Left hindlimb (tissue), 1 donor: ENCODE measurements at places on chromosomes 5 and 9.

DNA sequence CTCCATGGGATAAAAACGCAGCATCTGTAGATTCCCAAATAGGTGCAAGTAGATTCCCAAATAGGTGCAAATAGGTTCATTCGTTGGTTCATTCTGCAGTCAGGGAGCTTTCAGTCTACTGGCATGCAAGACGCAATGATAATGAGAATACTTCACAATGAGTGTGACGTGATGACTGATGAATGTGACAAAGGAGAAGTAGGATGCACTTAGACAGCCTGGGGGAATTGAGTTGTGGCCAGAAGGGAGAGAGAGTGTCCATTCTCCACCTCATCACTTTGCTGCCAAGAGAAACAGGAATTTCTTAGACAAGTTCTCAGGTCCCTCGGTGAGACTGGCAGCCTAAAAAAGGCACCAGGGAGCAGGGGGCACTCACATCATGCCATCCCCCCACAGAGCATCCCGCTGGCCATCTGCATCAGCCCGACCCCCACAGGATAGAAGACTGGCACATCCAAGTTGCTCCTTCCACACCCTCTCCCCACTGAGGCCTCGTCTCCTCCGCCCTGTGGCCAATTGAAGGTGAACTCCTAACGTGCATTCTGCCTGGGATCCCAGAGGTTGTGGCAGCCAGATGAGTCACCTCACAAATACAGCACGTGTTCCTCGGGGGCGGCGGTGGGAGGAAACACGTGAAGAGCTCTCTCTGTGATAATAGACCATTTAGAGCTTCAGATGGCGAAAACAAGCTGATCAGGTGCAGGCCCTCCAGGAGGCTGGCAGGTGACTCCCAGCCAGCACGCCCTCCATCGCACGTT is 19.9 kb upstream of the KCNIP1 start:
- no peak for DNase-seq

GRCh38 chr5:4553978-4554377 is 586.2 kb upstream of the ADAMTS16 start:
- DNase-seq, result no peak

GRCh38 chr5:141349917-141350619 is at the start of gene PCDHGB1:
PCDHGB1 (plus strand) TSS chr5:141350099; CDS start chr5:141350261, 162 bp downstream.
- DNase-seq, result no peak

DNA sequence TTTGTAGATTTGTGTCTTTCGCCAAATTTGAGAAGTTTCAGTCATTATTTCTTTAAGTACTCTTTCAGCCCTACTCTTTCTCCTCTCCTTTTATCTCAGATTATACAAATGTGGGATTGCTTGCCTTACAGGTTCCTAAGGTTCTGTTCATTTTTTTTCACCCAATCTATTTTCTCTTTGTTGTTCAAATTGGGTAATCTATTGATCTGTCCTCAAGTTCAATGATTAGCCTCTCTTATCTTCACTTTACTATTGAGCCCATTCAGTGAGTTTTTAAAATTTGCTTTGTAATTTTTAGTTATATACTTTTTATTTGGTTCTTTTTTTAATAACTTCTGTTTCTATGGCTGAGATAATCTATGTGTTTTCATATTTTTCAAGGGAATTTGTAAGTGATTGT is 282.1 kb downstream of the FER start:
- no peak for DNase-seq

- DNase-seq, result no peak
Observed at GRCh38 chr9:113228130-113228665, 6.9 kb downstream of the SLC31A1 start.
